Activated CD4-positive, alpha-beta T cell treated with anti-CD3 and anti-CD28 coated beads, Interleukin-2, Interleukin-6, amounts not matched to agents 100 ng/mL and 50 ng/mL, durations not matched to agents 16 hours and 8 hours (primary cell): ENCODE measurements at places on chromosomes 6 and 20.

GRCh38 chr6:46610862-46611553 is 41.6 kb downstream of the CYP39A1 start:
- no peak for DNase-seq

DNA sequence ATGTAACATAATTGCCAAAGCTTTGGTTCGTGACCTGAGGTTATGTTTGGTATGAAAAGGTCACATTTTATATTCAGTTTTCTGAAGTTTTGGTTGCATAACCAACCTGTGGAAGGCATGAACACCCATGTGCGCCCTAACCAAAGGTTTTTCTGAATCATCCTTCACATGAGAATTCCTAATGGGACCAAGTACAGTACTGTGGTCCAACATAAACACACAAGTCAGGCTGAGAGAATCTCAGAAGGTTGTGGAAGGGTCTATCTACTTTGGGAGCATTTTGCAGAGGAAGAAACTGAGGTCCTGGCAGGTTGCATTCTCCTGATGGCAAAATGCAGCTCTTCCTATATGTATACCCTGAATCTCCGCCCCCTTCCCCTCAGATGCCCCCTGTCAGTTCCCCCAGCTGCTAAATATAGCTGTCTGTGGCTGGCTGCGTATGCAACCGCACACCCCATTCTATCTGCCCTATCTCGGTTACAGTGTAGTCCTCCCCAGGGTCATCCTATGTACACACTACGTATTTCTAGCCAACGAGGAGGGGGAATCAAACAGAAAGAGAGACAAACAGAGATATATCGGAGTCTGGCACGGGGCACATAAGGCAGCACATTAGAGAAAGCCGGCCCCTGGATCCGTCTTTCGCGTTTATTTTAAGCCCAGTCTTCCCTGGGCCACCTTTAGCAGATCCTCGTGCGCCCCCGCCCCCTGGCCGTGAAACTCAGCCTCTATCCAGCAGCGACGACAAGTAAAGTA is 547 bp upstream of the ESR1 start:
- DNase-seq: no peak

- DNase-seq: no peak
Observed at GRCh38 chr20:44799691-44800090, 10.7 kb downstream of the RIMS4 start.

DNA sequence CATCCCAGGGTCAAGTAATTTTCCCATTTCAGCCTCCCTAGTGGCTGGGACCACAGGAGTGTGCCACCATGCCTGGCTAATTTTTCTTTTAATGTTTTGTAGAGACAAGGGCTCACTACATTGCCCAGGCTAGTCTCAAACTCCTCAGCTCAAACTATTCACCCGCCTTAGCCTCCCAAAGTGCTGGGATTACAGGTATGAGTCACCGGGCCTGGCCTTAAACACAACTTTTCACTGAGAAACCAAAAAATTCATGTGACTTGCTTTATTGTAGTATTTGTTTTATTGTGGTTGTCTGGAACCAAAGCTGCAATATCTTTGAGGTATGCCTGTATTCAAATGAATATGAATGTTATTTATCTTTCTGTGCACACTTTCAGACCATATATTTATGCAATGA is 72.2 kb downstream of the RWDD2A start:
- DNase-seq: peak; percentile 1

DNA sequence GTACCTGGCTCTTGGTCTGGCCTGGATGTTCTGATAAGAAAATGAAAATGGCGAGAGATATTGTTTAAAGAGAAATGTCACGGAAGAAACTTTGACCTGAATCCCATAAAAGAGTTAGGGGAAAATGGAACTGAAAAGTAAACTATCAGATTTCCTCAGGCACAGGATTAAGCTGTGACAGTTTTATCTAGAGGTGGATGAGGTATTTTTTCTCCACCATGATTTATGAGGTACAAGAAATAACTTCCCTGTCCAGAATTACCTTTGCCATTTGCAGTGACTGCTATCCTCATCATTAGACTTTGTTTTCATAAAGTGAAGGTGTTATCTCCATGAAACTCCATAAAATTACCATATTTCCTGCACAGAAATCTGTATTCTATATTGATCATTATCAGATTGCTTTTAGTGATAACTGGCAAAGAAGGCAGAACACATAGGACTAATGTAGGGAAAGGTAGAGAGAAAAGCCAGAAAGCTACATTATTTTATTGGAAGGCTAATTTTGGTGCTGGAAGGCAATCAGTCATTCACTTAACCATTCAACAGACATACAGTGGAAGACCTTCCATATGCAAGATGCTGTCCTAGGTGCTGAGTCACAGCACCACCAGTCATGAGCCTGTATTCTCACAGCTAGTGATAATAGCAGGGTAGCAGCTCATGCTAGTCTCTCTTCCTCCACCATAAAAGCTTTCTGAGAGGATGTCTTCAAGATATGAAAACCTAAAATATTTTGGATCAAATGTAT is 427.3 kb upstream of the CITED2 start:
- DNase-seq: no peak

- DNase-seq: no peak
Observed at GRCh38 chr6:113182370-113183141, 674.6 kb upstream of the MARCKS start.

GRCh38 chr6:119207327-119207726 is 128.9 kb upstream of the FAM184A start:
- no peak for DNase-seq

DNA sequence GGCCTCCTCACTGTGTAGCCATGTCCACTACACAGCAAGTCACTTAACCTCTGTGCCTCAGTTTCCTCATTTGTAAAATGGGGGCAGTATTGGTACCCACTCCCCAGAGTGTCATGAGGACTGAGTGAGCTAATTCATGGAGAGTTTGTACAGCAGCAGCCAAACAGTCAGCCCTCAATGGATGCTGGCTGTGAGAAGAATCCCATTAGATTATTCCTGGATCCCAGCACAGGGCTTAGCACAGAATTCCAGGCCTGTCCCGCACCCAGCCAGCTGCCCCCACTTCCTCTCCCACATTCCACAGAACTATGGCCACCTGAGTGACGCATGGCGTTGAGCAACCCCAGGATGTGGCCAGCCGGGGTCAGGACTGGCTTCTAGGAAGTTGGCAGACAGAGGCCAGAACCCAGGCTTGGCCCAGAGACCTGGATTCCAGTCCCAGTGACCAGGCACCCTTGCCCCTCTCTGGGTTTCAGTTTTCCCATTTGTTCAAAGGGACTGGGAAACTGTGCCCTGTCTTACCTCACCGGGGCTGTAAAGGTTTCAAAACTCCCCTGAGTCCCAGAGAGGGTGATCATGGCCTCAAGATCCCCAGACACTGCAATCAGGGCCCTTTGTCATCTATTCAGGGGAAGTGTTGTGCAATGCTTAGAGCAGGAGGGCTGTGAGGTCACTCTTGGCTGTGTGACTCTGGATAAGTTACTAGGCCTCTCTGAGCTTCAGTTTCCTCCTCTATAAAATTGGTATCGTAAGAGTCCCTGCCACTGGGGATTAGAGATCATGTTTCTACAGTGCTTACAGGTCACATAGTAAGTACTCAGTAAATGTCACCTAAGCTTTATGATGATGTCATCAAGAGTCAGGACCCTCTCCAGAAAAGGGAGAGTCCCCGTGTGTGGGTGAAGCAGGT is 3.0 kb upstream of the TGM2 start:
- no peak for DNase-seq

- peak; percentile 23 for DNase-seq
Observed at GRCh38 chr6:30238178-30238795, 25.1 kb upstream of the TRIM26 start.

- no peak for DNase-seq
Observed at GRCh38 chr6:85867595-85867994, 224.9 kb upstream of the SYNCRIP start.

- DNase-seq: peak; percentile 73
Observed at GRCh38 chr6:106181664-106182418, 95.7 kb downstream of the PRDM1 start.

DNA sequence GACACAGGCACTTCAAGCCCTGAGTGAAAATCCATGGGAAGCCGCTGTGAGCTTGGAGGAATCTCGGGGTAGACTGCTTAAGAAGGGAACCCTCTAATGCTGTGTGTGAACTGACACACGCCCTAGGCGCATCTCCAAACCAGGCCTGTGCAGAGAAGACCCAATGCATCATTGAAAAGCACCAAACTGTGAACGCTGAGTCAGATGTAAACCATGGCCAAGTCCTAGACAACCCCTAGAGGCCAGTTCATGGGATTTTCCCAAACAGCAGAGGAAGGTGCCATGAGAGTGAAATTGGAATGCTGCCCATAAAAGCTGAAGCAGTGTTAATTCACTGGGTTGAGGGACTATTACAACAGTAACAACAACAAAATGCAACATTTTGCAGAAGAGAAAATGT is 296.5 kb downstream of the SMOC2 start:
- no peak for DNase-seq

- DNase-seq: no peak
Observed at GRCh38 chr20:910870-911770, 5.0 kb downstream of the ANGPT4 start.

GRCh38 chr6:70210462-70210861 is 92.4 kb downstream of the COL9A1 start:
- DNase-seq: no peak
